ENCODE measurements at places on chromosomes 2 and 18.

- DNase-seq: no peak
Observed at GRCh38 chr2:239252801-239253200, 148.0 kb downstream of the HDAC4 start.

DNA sequence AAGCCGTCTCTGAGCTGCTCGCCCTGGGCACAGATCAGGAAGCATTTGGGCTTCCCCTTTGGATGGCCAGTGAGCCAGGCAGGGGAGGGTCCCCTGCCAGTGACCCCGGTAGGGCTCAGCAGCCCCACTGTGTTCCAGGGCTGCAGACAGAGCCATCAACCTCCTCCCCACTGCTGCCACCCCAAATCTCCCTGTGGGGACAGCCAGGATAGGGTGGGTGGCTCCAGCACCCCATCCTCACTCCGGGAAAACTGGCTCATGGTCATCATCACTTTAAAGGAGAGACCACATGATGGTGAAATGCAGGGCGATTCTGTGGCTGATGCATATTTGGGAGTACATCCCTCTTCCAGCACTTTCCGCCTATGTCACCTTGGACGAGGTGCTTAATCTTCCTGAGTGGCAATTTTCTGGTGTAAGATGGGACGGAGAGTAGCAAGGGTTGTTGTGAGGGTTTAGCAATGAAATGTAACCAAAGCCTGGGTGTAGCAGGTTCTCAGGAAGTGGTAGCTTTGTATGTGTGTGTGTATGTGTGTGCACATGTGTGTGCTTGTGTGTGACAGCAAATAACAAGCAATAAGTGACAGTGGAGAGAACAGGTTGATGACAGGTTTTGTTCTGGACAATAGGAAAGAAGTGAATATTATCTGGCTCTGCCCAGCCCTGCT lies 61.8 kb downstream of the ACAA2 start:
- DNase-seq: no peak

- DNase-seq: no peak
Observed at GRCh38 chr18:816088-816653, 4.1 kb upstream of the YES1 start.

- DNase-seq: no peak
Observed at GRCh38 chr2:20568501-20569463, 82.1 kb downstream of the HS1BP3 start.

GRCh38 chr18:78416853-78417252 lies 562.8 kb upstream of the SALL3 start:
- no peak for DNase-seq

- no peak for DNase-seq
Observed at GRCh38 chr2:171531836-171532450, 9.7 kb downstream of the CYBRD1 start.

DNA sequence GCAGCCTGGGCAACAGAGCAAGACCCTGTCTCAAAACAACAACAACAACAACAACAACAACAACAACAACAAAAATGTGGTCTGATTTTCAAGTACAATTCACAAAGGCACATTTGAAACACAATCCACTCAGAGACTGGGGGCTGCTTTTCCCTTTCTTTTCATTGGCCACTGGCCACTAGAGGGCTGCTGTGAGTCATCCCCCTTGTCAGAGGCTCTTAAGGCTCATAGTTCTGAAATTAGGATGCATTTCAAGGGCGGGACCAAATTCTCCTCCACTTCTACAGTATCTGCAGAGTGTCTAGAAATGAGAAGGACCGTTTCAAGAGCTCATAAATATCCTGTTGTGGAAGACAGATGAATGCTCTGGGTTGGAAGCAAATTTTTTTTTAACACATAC lies 285.4 kb downstream of the NRXN1 start:
- DNase-seq: no peak

DNA sequence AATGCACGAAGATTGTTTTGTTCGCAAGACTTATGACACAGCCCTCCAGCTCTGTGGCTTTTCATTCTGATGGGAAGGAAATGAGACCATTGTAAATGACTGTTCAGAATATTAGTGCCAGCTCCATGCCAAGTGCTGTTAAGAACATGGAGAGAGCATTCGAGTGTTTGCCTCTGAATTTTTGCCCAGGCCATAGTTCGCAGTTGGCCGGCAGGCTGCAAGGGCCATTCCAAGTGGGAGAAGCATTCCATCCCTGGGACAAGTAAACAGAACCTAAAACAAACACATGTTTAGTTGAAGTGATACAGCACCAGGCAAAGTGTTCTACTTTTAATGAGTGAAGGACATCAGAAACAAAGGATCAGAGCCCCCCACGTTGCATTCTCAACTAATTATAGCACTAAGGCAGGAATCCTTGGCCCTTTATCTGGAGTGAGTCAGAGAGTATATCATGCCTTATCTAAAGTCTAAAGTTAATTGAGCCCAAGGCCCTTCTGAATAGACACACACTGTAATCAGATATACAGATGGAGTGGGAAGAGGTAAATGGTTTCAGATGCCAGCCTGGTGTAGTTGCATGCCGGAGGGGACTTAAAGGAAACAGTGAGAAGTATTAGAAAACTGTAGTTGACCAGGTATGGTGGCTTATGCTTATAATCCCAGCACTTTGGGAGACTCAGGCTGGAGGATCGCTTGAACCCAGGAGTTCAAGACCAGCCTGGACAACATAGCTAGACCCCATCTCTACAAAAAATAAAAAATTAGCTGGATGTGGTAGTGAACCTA lies 53.3 kb downstream of the NEDD4L start:
- no peak for DNase-seq

GRCh38 chr18:29594493-29594892 lies 1417.6 kb upstream of the CDH2 start:
- no peak for DNase-seq

DNA sequence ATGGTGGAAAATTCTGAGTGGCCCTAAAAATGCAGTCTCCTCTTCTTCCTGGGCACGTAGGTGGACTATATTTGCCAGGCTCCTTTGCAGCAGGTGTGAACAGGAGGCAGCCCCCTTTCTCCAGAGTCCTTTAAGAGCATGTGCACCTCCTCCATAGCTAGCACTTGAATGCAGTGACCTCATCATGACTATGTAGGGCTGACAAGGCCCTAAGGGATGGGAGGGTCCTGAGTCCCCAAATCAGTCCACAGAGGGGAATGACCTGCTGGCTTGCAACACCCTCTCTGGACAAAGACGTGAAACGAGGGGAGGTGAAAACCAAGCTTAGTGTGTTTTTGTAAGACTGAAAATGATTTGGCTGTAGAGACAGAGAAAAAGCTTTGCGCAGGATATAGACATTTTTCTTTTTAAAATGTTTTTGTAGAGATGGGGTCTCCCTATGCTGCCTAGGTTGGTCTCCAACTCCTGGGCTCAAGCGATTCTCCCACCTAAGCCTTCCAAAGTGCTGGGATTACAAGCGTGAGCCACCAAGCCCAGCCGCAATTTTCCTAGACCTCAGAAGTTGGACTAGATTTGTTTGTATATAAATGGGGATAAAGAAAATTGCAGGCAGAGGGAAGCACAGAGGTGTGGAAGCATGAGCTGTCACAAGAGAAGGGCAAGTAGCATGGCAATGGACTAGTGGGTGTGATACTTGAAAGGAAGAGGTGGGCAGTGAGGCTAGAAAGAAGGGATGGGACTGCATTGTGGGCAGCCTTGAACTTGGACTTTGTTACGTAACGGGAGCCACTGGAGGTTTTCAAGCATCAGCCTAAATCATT lies 28.8 kb downstream of the LONRF2 start:
- DNase-seq: no peak

DNA sequence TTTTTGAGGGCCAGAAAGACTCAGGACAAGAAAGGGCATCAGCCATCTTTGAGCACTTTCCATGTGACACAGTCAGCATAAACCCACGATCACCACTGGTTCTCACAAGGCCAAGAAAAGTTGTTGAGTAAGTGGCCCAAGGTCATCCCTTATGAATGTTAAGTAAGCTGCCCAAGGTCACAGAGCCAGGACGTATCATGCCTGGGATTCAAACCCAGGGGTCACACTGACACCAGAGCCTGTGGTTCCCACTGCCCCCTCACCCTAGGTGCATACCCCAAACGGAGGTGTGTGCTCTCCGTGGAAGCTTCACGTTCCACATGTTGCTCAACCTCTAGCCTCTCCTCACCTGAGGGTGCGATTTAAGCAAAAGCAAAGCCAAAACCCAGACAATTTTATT lies 2.3 kb upstream of the CTIF start:
- no peak for DNase-seq

GRCh38 chr2:237664151-237664550 lies 36.8 kb downstream of the LRRFIP1 start:
- DNase-seq: no peak

DNA sequence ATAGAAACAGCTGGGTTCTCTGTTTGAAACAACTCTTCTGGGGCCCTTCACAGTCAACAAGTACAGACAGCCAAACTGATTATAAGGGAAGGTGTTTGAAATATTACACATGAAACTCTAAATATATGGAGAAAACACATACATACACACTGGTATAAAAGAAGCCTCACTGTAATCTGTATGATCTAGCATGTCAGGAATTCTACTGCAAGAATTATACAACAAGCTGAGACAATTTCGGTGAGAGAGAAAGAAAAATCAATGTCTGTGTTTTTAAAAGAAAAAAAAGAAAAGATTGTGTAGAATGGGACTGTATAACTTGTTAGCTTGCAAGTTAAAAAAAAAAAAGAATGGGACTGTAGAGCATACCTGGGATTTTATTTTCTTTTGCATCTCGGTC lies 26.3 kb downstream of the IRS1 start:
- DNase-seq: no peak

GRCh38 chr2:125643585-125643984 lies 1012.4 kb upstream of the GYPC start:
- no peak for DNase-seq

- DNase-seq: no peak
Observed at GRCh38 chr2:21393173-21393572, 269.4 kb downstream of the TDRD15 start.

DNA sequence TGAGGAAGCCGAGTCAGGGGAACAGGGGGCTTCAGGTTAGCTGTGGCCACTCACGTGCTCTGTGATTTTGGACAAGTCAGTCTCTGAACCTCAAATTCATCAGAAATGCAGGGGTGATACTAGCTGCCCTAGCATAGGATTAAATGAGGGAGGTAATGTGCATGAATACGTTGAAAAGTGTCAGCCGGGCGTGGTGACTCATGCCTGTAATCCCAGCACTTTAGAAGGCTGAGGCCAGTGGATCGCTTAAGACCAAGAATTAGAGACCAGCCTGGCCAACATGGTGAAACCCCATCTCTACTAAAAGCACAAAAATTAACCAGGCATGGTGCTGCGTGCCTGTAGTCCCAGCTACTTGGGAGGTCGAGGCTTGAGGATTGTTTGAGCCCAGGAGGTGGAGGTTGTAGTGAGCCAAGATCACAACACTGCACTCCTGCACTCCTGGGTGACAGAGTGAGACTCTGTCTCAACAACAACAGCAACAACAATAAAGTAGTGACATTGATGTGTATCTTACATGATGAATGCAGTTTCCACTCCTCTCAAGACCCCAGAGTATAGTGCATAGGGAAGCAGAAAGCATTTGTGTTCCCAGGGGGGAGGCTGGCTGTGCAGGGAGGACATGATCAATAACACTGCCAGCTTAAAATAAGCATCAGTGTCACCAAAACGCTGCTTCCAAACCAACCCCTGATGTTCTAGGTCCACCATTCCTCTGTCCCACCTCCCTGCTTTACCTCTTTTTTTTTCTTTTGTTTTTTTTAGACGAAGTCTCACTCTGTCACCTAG lies 68.8 kb downstream of the HNRNPLL start:
- DNase-seq: no peak

DNA sequence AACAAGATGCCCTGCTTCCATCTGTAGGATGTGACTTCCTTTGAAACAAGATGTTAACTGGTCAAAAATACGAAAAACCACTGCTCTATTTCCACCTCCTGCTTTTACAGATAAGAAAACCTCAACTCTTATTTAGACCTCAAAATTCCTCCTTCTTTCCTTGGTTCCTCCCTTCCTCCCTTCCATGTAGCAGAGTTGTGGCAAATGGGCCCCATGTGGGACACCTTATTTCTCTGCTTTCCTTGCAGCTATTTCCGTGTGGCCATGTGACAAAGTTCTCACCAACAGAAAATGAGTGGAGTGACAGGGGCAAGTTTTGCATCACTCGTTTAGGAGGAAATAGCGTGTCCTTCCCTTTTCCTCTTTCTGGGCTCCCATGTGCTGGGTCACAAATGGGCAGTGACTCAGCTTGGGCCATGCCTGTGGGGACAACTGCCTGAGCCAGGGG lies 69.4 kb upstream of the SMAD2 start:
- DNase-seq: no peak

GRCh38 chr2:27441958-27442919 lies at the start of gene KRTCAP3:
TSS of gene KRTCAP3 (plus strand) at chr2:27442381. CDS start at chr2:27442413, 32 bp downstream.
- DNase-seq: no peak

- DNase-seq: no peak
Observed at GRCh38 chr2:126655051-126655450, 907 bp upstream of the GYPC start.

- no peak for DNase-seq
Observed at GRCh38 chr2:242027676-242028450, 158.3 kb downstream of the RTP5 start.

GRCh38 chr2:208280234-208280633 lies 14.2 kb downstream of the PIKFYVE start:
- DNase-seq: no peak

DNA sequence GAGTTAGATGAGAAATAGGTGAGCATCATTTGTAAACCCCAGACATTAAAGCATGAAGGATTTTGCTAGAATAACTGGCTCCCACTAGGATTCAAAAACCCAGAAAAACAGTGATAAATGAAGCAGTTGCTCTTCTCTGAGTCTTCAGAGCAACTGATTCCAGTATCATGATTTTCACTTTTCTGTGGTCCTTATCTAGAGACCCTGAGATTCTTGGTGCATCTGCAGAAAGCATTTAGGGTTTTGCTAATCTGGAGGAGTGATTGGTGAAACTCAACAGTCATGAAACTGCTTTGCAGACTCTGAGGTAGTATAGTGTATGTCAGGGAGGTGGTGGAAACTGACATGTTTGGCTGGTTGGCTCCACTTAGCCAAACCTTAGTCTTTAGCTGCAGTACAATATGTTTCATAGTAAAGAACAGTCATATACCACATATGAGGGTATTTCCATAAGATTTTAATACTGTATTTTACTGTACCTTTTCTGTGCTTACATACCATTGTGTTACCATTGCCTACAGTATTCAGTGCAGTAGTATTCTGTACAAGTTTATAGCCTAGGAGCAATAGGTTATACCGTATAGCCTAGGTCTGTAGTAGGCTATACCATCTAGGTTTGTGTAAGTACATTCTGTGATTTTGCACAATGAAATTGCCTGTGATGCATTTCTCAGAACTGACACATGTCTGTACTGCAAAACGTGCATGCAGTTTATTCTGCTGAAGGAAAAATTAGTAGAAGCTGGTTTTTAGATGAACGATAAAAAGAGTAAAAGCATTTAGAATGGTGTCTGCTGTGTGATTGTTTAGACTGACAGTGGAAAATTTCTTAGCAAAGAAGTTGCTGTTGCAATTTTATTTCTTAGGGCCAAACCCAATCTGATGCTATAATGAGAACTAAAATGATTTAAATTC lies 23.8 kb downstream of the EML4 start:
- DNase-seq: no peak
